HFFc6 (cell line): ENCODE measurements at places on chromosomes 7 and 10. TPM values are rescaled to one million over a fixed set of nuclear protein-coding genes. Genes with fewer than 3 reads are reported as not detected.

- no peaks in the 10 kb centered on the region for H3K4me1 ChIP-seq
- no peaks in the 10 kb centered on the region for H3K36me3 ChIP-seq
- no peaks in the 10 kb centered on the region for H3K27me3 ChIP-seq
- no peak overlapping the region for H3K27ac ChIP-seq
- DNase-seq, result no peak
These were observed 561.2 kb upstream of the MKI67 start for GRCh38 chr10:128687408-128687807.

Gene LIPK
- total RNA-seq, result not detected in 3 replicates

GRCh38 chr10:12702215-12702770, 299.2 kb downstream of the CCDC3 start:
- H3K4me1 ChIP-seq, result peaks cover 68% of the 10 kb centered on the region
- DNase-seq, result no peak
- no peak overlapping the region for H3K4me3 ChIP-seq

Gene MKX
- 40.3 to 97.3 TPM (median 92.2 TPM) in 3 replicates for total RNA-seq

DNA sequence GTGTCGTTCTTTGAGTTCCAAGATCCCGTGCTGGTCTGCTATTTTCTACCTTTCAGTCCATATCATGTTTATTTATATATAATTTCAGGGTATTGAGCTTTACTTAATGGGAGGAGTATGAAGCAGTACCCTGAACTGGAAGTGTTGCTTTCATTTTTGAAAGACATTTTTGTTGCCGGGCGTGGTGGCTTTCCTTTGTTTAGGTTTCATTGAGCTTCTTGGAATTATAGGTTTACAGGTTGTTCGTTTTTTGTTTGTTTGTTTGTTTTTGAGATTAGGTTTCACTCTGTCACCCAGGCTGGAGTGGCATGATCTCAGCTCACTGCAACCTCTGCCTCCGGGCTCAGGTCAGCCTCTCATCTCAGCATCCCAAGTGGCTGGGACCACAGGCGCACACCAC, 7.4 kb downstream of the ZNF487 start:
- no peaks in the 10 kb centered on the region for H3K4me1 ChIP-seq
- no peaks in the 10 kb centered on the region; the same call in none of the 2 replicates for H3K36me3 ChIP-seq
- no peak overlapping the region for H3K4me3 ChIP-seq
- H3K27ac ChIP-seq, result no peak overlapping the region

DNA sequence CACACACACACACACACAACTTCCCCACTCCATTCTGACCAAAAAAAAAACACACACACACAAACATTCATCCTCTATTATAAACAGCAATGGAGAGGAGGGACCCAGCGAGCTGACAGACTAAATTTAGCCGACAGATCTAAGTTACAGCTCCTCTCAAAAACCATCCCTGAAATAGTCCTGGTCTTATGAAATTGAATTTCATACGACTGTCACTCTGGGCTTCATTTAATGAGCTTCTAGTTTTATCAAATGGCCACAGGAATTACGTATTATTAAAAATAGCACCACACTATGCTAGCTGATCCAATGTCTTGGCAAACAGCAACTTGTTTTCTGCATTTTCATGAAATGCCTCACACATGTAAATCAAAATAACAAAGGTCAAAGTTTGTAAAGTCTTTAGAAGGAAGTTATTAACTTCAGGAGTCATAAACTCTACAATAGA, 131.3 kb upstream of the ASAH2 start:
- peaks cover 8% of the 10 kb centered on the region for H3K36me3 ChIP-seq
- no peak overlapping the region for H3K27ac ChIP-seq
- H3K4me3 ChIP-seq, result no peak overlapping the region; the same call in 1 of the 2 replicates
- H3K4me1 ChIP-seq, result peaks cover 40% of the 10 kb centered on the region

Gene MNX1
- not detected in 3 replicates for total RNA-seq

- no peaks in the 10 kb centered on the region for H3K27me3 ChIP-seq
- H3K4me3 ChIP-seq, result no peak overlapping the region
- peak; percentile 3 for DNase-seq
- no peaks in the 10 kb centered on the region for H3K36me3 ChIP-seq
- no peaks in the 10 kb centered on the region for H3K4me1 ChIP-seq
These were observed 278.1 kb downstream of the HTR7 start for GRCh38 chr10:90579602-90580242.
